ENCODE measurements at places on chromosomes 6 and 20. TPM values are rescaled to one million over a fixed set of nuclear protein-coding genes. Genes with fewer than 3 reads are reported as not detected.

CLIC5 gene
- 42.6 TPM for total RNA-seq

CFAP206 gene
- 0.40 TPM for total RNA-seq

PACSIN1 gene
- 0.49 TPM for total RNA-seq

OR2H2 gene
- total RNA-seq = not detected
